Osteoblast (primary cell): ENCODE measurements at places on chromosomes 6 and 20. TPM values are rescaled to one million over a fixed set of nuclear protein-coding genes. Genes with fewer than 3 reads are reported as not detected.

GRCh38 chr6:100461917-100462705 lies 2.6 kb downstream of the SIM1 start:
- peaks cover 2% of the 10 kb centered on the region for H3K4me1 ChIP-seq
- H3K27ac ChIP-seq: no peak overlapping the region
- H3K4me3 ChIP-seq: no peak overlapping the region
- H3K27me3 ChIP-seq: peaks cover 100% of the 10 kb centered on the region
- DNase-seq: peak; percentile 86
- no peaks in the 10 kb centered on the region for H3K36me3 ChIP-seq

The SMLR1 gene
- not detected in 2 replicates for total RNA-seq

DNA sequence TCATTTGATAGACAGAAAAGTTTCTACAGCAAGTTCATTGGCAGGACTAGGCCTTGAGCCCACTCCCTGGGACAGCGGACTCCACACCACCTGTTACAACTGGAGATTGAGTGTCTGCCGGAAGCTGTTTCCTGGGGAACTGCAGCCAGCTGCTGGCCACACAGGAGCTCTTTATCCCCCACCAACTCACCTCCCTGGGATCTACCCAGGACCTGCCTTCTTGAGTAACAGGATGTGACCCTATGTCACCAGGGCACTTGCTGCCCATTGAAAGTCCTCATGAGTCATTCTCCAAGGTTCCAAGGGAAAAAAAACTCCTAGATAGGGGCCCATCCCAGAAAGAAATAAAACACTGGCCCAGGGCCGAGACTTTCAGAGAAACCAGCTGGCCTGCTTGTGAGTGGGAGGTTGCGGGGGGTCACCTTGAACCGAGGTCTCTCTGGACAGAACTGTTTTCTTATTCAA lies 37.4 kb upstream of the SLC9A8 start:
- peaks cover 40% of the 10 kb centered on the region for H3K4me1 ChIP-seq
- no peak overlapping the region for H3K4me3 ChIP-seq
- peak overlapping the region; percentile 37 for H3K27ac ChIP-seq
- peak; percentile 62 for DNase-seq
- H3K36me3 ChIP-seq: no peaks in the 10 kb centered on the region

DNA sequence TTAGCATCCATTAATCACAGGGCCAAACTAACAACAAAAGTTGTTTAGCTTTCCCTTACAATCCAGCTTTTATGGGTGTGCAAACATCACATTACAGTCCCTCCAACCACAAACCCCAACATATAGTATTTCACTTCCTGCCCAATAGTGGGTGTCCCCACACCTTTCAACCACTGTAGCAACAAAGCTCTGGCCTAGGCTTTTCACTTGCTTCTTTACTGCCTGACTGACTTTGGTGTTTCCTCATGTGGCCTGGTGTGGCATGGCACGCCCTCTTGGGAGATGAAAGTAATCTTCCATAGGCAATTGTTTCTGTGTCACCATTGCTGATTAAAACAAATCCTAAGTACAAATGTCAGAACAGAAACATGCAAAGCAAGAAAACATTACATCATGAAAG lies 46.3 kb downstream of the MCM8 start:
- H3K27me3 ChIP-seq: no peaks in the 10 kb centered on the region
- peaks cover 2% of the 10 kb centered on the region for H3K4me1 ChIP-seq
- DNase-seq: no peak
- H3K27ac ChIP-seq: no peak overlapping the region
- H3K36me3 ChIP-seq: peaks cover 3% of the 10 kb centered on the region
- H3K4me3 ChIP-seq: no peak overlapping the region

- H3K4me3 ChIP-seq: no peak overlapping the region
- peaks cover 3% of the 10 kb centered on the region for H3K36me3 ChIP-seq
- peak; percentile 21 for DNase-seq
These were observed 146.5 kb downstream of the PREX1 start for GRCh38 chr20:48681201-48681872.

GRCh38 chr6:75906871-75907270 lies 157.8 kb downstream of the MYO6 start:
- no peaks in the 10 kb centered on the region for H3K4me1 ChIP-seq
- no peaks in the 10 kb centered on the region for H3K36me3 ChIP-seq

- peaks cover 76% of the 10 kb centered on the region for H3K4me1 ChIP-seq
- no peak for DNase-seq
- peak overlapping the region; percentile 69 for H3K27ac ChIP-seq
- H3K4me3 ChIP-seq: no peak overlapping the region
- H3K27me3 ChIP-seq: no peaks in the 10 kb centered on the region
These were observed 438.1 kb downstream of the BCKDHB start for GRCh38 chr6:80544555-80544954.

- H3K36me3 ChIP-seq: peaks cover 89% of the 10 kb centered on the region
- no peak for DNase-seq
- no peaks in the 10 kb centered on the region for H3K27me3 ChIP-seq
- H3K27ac ChIP-seq: no peak overlapping the region
- H3K4me3 ChIP-seq: no peak overlapping the region
These were observed 119.7 kb downstream of the MAP3K4 start for GRCh38 chr6:161111261-161111660.

DNA sequence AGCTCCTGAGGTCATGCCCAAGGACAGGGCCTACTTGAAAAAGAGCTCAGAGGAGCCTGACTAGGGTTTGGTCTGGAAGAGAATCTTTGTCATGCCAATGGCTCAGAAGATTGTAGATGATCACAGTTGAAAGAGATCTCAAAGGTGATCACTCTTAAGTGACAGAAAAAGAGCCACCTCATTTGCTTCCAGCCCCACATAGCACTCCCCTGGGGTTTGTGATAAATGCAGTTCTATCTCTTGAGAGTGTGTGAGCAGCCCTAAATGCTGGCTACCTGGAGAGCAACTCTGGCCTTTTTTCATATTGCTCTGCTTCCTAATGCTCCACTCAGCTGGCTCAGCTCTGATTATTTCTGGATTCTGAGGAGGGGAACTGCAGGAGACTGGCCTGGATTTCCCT lies 39.3 kb downstream of the KLHL32 start:
- H3K36me3 ChIP-seq: no peaks in the 10 kb centered on the region
- DNase-seq: no peak
- H3K27me3 ChIP-seq: no peaks in the 10 kb centered on the region
- no peaks in the 10 kb centered on the region for H3K4me1 ChIP-seq
- H3K27ac ChIP-seq: no peak overlapping the region

DNA sequence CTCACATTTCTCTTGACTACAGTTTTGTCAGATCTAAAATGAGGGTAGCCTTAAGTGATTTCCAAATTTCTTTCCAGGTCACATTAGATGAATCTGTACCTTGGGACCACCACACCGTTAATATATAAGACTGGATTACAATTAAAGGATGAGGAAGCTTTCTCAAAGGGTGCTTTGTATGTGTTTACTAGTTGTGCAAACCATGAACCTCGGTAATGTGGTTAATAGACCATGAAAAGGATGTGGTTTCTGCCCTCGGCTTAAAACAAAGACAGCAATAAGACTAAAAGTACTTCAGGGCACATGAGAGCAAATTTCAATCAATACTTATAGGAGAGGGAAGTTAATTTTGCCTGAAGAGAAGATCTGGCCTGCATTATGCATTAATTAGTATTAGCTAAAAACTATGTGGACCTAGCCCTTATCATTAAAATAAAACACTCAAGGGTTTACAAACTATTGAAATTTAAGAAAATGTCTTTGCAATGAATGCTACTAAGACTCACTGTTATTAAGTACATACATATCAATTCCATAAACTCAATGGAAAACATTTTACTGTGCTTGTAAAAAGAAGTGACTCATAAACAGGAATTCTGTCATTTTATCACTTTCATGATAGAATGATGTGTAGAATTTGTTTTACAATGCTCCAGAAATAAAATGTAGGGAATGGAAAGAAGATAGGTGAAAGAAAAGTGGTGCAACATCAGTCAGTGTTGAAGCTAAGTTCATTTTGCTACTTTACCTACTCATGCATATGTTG lies 936 bp upstream of the TMX4 start:
- DNase-seq: no peak
- H3K4me1 ChIP-seq: peaks cover 13% of the 10 kb centered on the region
- peak overlapping the region; percentile 26 for H3K27ac ChIP-seq
- no peaks in the 10 kb centered on the region for H3K36me3 ChIP-seq
- H3K27me3 ChIP-seq: no peaks in the 10 kb centered on the region

DNA sequence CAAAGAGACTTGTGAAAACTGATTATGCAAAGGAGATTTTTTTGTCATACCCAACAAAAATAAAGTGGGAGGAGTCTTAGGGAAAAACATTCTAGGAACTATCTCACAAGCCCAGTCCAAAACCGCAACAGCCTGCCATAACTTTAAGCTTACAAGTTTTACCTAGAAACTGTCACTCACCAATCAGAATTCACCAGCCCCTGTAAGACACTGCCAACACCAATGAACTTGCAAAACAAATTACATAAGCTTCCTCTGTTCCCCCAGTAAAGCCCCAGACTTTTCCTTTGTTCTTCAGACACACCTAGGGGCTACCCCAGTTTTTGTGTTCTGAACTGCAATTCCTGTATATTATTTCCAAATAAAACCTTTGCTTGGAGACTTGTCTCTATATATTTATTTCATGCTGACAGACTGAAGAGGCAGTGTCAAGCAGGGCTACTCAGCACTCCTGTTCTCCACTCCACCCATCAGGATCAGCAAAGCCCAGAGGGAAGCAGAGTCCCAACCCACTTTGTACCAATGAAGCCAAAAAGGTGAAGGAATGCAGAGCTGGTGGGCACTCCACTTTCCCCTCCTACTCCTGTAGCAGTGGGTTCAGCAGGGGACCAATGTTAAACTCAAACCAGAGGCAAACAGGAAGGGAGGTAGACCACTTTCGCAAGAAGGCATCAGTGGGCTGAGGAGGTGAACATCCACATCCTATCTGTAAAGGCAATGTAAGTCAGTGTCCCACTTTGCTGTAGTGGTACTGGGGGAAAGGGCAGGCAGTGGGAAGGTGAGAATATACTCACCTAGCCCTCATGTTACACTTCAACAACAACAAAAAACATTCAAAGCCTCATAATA lies 142.5 kb upstream of the RUNX2 start:
- peak; percentile 59 for DNase-seq
- H3K36me3 ChIP-seq: no peaks in the 10 kb centered on the region
- no peak overlapping the region for H3K27ac ChIP-seq
- no peak overlapping the region for H3K4me3 ChIP-seq
- no peaks in the 10 kb centered on the region for H3K4me1 ChIP-seq
- no peaks in the 10 kb centered on the region for H3K27me3 ChIP-seq

DNA sequence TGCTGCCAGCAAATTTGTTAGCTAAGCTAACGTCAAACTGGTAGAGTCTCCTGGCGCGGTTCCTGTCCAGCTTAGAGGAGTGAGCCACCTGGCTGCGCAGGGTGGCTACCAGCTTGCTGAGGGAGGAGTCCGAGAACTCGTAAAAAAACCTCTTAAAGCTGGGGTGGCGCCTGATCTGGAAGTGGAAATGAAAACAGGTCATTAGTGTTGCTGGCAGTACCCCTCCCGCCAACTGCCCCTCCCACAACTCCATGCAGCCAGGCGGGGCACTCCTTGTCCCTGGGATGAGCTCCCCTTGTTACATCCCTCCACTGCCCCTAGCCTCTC lies 17.3 kb downstream of the BNIP5 start:
- H3K36me3 ChIP-seq: no peaks in the 10 kb centered on the region
- no peak for DNase-seq

DNA sequence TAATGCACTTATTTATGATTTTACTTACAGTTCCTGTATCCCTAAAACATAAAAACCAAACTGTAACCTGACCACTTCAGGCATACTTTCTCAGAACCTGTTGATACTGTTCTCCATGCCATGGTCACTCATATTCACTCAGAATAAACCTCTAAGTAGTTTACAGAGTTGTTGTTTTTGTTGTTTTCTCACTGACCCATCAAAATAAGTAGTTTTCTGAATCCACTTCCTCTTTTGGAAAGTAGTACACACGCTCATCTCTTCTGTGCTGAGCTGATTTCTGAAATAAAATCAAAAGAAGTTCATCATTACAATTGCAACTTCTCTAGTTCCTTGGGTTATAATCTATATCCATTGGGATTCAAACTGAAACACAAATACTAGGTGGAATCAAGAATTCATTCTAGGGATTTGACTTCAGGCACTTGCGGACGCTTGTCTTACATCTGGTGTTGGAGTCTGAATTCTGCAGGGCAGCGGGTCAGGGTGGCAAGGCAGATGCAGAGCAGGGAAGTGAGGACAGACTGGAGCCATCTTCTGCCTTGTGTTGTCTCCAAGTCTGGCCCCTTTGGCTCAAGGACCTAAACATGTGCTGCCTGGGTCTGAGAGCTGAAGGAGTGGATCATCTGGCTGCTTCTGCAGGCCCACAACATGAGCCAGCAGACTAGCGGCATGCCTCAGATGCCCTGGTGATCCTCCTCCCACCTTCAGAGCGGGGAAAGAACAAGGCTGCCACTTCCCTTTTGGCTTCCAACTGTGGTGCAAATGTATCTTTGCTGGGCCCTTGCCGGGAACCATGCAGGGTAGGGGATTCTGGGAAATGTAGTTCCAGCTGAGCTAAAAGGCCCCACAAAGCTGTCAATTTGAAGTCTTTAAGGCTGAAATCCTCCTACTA lies 167.9 kb upstream of the MYLIP start:
- no peaks in the 10 kb centered on the region for H3K27me3 ChIP-seq
- no peak overlapping the region for H3K4me3 ChIP-seq
- H3K27ac ChIP-seq: no peak overlapping the region
- no peak for DNase-seq
- no peaks in the 10 kb centered on the region for H3K4me1 ChIP-seq

The RIPPLY2 gene
- under 0.01 TPM in 1 of 2 replicates, not detected in the other for total RNA-seq

The ADGB gene
- total RNA-seq: under 0.01 TPM in 1 of 2 replicates, not detected in the other

GRCh38 chr6:16305246-16305725 lies 66.9 kb downstream of the GMPR start:
- DNase-seq: no peak
- H3K27me3 ChIP-seq: no peaks in the 10 kb centered on the region

GRCh38 chr6:339480-339879 lies 47.2 kb downstream of the DUSP22 start:
- DNase-seq: no peak
- no peaks in the 10 kb centered on the region for H3K36me3 ChIP-seq
- no peaks in the 10 kb centered on the region for H3K4me1 ChIP-seq
- H3K27ac ChIP-seq: no peak overlapping the region

GRCh38 chr20:60271597-60271996 lies 313.4 kb downstream of the CDH26 start:
- H3K4me1 ChIP-seq: no peaks in the 10 kb centered on the region
- H3K27ac ChIP-seq: no peak overlapping the region
- no peaks in the 10 kb centered on the region for H3K27me3 ChIP-seq
- H3K4me3 ChIP-seq: no peak overlapping the region
- no peak for DNase-seq

GRCh38 chr6:116876107-116876506 lies 935 bp upstream of the RFX6 start:
- H3K4me1 ChIP-seq: no peaks in the 10 kb centered on the region
- no peak overlapping the region for H3K4me3 ChIP-seq
- DNase-seq: no peak
- H3K36me3 ChIP-seq: no peaks in the 10 kb centered on the region
- H3K27me3 ChIP-seq: peaks cover 30% of the 10 kb centered on the region
- no peak overlapping the region for H3K27ac ChIP-seq

GRCh38 chr20:50323777-50324775 lies 133.4 kb downstream of the CEBPB start:
- no peak overlapping the region for H3K27ac ChIP-seq
- H3K4me1 ChIP-seq: peaks cover 32% of the 10 kb centered on the region
- H3K4me3 ChIP-seq: no peak overlapping the region
- H3K36me3 ChIP-seq: no peaks in the 10 kb centered on the region
- DNase-seq: peak; percentile 62

The LGSN gene
- total RNA-seq: not detected in 2 replicates

The DEFB113 gene
- total RNA-seq: not detected in 2 replicates

The CD109 gene
- total RNA-seq: 85.5 and 93.4 TPM in 2 replicates

The IMPG1 gene
- total RNA-seq: not detected in 2 replicates
